B cell (primary cell): ENCODE measurements at places on chromosomes 4 and X.

DNA sequence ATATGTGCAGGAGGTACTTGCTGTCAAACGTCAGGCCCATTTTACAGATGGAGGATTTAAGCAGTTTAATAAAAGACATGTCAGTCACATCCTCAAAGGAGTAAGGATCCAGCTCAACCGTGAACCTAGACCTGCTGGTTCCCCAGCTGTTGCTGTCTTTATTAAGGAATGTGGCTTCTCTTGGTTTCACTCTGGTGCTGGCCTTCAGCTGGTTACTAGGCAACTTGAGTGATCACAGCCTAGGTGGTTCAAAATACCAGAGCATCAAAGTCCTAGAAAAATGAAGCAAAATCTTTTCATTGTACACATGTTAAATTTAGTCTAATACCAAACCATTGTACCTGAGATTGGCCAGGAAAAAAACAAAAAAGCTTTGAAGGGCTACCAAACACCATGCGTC is 32.7 kb upstream of the GLRA2 start:
- peaks cover 3% of the 10 kb centered on the region for H3K4me1 ChIP-seq
- H3K4me3 ChIP-seq: peak overlapping the region; percentile 45
- no peak overlapping the region for H3K27ac ChIP-seq
- H3K36me3 ChIP-seq: no peaks in the 10 kb centered on the region
- H3K27me3 ChIP-seq: no peaks in the 10 kb centered on the region

DNA sequence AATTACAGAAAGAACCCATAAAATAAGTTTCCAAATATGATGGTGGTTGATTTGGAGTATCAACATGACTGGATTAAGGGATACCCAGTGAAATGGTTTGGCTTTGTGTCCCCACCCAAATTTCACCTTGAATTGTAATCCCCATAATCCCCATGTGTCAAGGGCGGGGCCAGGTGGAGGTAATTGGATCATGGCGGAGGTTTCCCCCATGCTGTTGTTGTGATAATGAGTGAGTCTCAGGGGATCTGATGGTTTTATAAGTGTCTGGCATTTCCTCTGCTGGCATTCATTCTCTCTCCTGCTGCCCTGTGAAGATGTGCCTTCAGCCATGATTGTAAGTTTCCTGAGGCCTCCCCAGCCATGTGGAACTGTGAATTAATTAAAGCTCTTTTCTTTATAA is 39.1 kb downstream of the WDFY3 start:
- no peak overlapping the region for H3K4me3 ChIP-seq
- no peak for DNase-seq
- H3K27ac ChIP-seq: no peak overlapping the region
- no peaks in the 10 kb centered on the region for H3K4me1 ChIP-seq
- no peaks in the 10 kb centered on the region for H3K36me3 ChIP-seq

DNA sequence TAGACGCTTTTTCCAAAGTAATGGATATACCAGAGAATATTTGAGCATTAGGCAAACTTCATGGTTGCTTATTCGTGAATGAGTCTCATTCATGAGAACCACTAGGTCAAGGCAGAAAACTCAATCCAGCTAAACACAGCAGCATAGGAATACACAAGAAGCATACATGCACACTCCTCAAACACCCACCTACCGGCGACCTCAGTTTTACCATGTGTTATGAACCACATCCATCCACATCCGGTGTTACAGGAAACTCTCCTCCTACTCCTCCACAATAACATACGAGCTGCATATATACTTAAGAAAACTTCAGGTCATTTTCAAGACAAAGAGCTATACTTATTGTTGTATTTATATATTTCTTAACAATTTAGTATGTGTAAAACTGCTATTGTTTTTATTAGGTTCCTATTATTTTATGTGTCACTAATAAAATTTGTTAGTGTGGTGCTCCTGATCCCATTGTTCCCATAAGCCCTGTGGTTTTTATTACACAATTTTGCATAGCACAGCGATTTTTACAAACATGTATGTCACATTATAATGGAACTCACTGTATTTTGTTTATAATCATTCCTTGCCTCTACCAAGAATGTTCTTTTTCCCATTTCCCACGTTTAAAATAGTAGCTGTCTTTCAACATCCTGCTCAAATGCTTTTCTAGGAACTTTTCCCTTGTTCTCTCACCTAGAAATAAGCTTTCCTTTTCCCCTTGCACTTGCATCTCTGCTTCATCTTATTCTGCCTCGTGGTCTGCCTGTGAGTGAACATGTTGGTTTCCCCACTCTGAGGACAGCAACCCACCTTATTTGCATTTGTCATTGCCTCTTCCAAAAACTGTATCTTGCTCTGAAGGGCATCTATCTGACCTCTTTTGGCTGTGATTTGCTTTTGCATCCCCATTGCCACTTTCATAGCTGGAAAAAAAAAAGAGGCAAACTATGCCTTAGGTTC is 48.3 kb downstream of the STBD1 start:
- H3K36me3 ChIP-seq: no peaks in the 10 kb centered on the region
- no peak overlapping the region for H3K4me3 ChIP-seq
- H3K4me1 ChIP-seq: no peaks in the 10 kb centered on the region
- DNase-seq: no peak
- peaks cover 4% of the 10 kb centered on the region for H3K27me3 ChIP-seq

- H3K27me3 ChIP-seq: no peaks in the 10 kb centered on the region
- no peak for DNase-seq
- no peak overlapping the region for H3K4me3 ChIP-seq
- no peaks in the 10 kb centered on the region for H3K36me3 ChIP-seq
- peaks cover 29% of the 10 kb centered on the region for H3K4me1 ChIP-seq
- H3K27ac ChIP-seq: no peak overlapping the region
These were observed 27.6 kb upstream of the BCORL1 start for GRCh38 chrX:129954804-129955203.

DNA sequence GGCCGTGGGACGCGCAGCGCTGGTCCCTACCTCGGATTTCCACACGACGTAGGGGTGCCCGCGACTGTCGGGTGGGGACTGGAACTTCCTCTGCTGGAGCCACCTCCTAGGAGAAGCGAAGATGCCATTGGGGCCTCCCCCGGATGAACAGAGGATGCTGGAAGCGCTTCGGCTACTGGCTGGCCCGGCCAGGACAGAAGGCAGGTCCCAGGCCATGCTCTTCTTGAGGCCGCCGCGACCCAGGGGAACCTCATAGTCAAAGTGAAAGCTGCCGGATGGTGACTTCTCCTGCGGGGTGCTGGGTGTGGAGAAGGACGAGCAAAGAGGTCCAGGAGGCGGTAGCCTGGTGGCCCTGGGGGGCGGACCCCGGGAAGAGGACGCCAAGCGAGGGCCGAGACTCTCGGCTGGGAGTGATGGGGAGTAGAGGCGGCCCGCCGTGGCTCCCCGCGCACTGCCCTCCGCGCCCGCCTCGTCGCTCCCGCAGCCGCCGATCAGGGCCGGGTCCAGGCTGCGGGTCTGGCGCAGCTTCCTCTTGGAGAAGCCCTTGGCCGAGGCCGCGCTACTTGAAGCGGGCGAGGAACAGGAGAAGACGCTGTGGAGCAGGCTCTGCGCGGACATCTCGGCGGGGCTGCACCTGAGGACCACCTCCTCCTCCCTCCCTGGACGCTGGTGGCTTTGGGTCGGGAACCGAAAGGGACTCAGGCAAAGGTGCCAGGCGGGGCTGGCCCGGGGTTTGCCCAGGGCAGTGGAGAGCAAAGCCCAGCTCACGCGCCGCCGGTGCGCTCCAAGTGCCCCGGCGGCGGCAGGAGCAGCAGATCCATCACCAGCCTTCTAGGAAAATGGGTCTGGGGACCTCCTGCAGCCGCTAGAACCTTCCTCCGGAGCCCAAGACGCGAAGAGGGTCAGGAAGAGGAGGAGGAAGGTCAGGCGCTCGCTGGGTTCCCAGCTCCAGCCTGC is 1.2 kb downstream of the ARHGAP6 start:
- peak; percentile 2 for DNase-seq
- no peaks in the 10 kb centered on the region for H3K4me1 ChIP-seq
- no peak overlapping the region for H3K4me3 ChIP-seq
- no peak overlapping the region for H3K27ac ChIP-seq

GRCh38 chr4:65416891-65417290 is 253.4 kb downstream of the EPHA5 start:
- H3K4me3 ChIP-seq: no peak overlapping the region
- no peaks in the 10 kb centered on the region for H3K4me1 ChIP-seq
- DNase-seq: no peak
- H3K36me3 ChIP-seq: no peaks in the 10 kb centered on the region

GRCh38 chr4:150982557-150983233 is 32.4 kb downstream of the LRBA start:
- H3K27me3 ChIP-seq: no peaks in the 10 kb centered on the region
- H3K36me3 ChIP-seq: peaks cover 2% of the 10 kb centered on the region
- no peak overlapping the region for H3K27ac ChIP-seq
- no peak for DNase-seq

- no peak overlapping the region for H3K4me3 ChIP-seq
- H3K36me3 ChIP-seq: no peaks in the 10 kb centered on the region
- DNase-seq: no peak
- no peak overlapping the region for H3K27ac ChIP-seq
- H3K4me1 ChIP-seq: peaks cover 9% of the 10 kb centered on the region
- peaks cover 4% of the 10 kb centered on the region for H3K27me3 ChIP-seq
These were observed 49.6 kb downstream of the MEPE start for GRCh38 chr4:87882321-87882720.
